ENCODE measurements at places on chromosomes 2 and 18.

DNA sequence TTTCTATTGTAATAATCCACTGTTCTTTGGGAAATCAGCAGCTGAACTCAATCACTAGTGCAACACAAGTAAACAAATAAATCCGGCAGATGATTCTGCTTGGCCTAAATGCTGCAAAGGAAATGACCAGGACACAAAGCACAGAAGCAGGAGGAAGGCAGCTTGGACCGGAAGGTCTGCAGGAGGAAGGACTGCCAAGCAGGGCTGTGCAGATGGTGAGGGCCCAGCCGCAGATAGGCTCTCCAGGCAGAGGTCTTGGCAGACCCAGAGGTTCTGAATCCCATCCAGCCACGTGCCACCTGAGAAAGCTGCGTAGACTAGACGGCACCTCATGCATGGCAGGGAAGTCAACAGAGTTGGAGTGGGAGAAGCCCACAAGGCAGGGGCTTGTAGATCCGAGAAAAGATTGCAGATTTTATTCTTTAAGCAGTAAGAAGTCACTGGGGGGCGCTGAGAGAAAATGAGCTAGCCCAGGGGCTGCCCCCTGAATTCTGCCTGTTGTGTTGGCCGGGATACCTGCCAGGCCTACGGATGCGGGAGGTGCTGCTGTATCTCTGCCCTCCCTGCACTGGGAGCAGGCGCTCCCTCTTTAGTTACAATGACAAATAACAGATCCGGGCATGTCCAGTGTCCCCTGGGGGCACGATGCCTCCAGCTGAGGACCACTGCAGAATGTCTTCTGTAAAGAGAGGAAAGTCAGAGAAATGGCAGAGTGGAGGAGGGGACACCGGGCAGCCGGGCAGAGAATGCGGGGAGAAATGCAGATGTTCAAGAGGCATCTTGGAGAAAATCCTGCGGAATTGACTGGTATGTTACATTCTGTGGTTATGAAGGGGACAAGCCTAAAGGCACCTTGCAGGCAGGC lies 153.5 kb downstream of the PXDN start:
- no peaks in the 10 kb centered on the region for H3K36me3 ChIP-seq
- no peaks in the 10 kb centered on the region for H3K27me3 ChIP-seq
- no peak overlapping the region for H3K4me3 ChIP-seq
- H3K27ac ChIP-seq = no peak overlapping the region

DNA sequence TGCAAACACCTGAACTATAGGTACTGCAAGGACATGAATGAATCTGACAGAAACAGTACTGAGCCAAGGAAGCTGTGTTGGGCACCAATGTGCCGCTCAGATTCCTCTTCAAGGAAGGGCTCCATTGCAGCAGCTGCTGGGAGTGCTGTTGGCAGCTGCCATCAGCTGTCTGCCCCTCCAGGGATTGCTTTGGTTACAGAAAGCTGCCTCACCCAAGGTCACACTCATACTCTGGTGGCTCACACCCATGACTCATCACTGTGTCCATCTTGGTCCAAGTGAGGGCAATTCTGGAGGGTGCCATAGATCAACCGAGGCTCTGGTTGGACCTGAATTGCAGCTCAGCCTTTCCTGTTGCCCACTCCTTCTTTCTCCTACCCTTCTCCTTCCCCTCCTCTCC lies 24.4 kb upstream of the TRPM8 start:
- H3K36me3 ChIP-seq = no peaks in the 10 kb centered on the region
- no peak overlapping the region for H3K4me3 ChIP-seq
- H3K27me3 ChIP-seq = no peaks in the 10 kb centered on the region
- no peak overlapping the region for H3K27ac ChIP-seq

DNA sequence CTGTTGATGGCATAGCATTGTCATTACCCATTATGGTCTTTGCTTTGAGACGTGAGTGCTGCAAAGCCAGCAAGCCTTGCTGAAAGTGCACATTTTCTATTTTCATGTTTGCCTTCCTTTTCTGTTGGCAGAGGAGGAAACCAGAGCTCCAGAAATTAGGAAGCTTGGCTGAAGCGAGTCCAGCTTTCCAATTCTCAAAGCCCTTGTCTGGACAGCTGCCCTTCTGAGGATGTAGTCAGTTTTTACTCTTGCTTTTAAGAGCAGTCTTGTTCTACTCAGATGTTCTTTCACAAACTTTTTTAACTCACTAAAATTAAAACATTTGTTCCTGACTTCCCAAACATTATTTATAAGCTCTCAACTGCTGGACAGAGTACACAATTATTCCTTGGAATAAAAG lies 93.8 kb downstream of the ICOS start:
- DNase-seq = no peak
- no peak overlapping the region for H3K4me3 ChIP-seq
- no peaks in the 10 kb centered on the region for H3K36me3 ChIP-seq
- no peaks in the 10 kb centered on the region for H3K27me3 ChIP-seq
- H3K4me1 ChIP-seq = no peaks in the 10 kb centered on the region
- H3K27ac ChIP-seq = no peak overlapping the region

DNA sequence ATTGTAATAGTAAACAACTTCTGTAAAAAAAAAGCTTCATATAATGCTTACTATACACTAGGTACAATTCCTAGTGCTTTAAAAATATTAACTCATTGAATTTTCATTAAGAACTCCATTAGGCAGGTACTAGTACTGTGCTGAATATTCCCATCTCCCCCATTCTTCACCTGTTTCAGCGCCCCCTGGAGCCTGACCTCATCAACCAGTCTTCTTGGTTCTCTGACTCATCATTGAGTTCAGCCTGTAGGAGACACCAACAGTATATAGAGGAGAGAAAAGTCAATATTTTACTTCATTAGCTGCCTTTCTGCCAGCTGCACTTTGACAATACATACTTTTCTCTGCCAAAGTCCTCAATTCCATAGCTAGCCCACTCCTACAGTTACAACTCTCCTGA lies 1009.9 kb upstream of the KLHL29 start:
- H3K4me3 ChIP-seq = no peak overlapping the region
- H3K4me1 ChIP-seq = no peaks in the 10 kb centered on the region
- DNase-seq = peak; percentile 61
- H3K27me3 ChIP-seq = no peaks in the 10 kb centered on the region
- H3K27ac ChIP-seq = no peak overlapping the region

DNA sequence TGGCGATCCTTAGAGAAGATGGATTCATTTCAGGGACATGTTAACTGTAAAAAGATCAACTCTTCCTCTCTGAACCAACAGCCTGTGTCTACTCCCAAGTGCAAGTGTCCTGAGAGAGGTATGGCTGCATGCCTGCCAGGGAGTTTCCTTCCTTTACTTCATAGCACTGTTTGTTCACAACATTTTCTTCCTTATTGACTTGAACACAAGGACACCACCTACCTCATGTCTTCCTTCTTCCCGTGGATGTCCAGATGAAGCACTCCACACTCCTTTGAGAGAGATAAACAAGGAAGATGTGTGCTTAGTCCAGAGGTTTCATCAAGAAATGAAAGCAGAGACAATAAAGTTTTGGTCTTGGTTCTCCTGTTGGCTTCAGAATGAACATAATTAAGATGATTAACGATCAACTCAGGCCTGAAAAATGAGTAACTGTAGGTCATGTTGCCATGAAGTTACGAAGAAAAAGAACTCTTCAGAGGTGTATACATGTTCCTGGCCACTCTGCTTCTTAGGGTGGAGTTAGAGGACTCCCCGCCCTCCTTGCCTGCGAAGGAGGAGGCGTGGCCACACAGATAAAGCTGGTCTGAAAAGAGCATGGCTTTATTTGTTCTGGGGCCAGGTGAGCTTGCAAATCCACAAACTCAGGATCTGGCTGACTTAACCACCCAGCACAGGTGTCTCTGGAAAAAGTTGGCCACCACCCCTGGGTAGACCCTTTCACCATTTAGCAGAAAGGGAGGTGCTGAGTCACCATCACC lies 155.0 kb upstream of the KCTD1 start:
- no peaks in the 10 kb centered on the region for H3K36me3 ChIP-seq
- H3K4me3 ChIP-seq = no peak overlapping the region
- DNase-seq = no peak
- no peak overlapping the region for H3K27ac ChIP-seq
- H3K4me1 ChIP-seq = peaks cover 2% of the 10 kb centered on the region
- peaks cover 43% of the 10 kb centered on the region for H3K27me3 ChIP-seq

All from H1 (cell line).